ENCODE measurements at places on chromosomes 5 and 9.

- no peak for ATAC-seq
These were observed 59.2 kb downstream of the WNK2 start for GRCh38 chr9:93243112-93243511.

DNA sequence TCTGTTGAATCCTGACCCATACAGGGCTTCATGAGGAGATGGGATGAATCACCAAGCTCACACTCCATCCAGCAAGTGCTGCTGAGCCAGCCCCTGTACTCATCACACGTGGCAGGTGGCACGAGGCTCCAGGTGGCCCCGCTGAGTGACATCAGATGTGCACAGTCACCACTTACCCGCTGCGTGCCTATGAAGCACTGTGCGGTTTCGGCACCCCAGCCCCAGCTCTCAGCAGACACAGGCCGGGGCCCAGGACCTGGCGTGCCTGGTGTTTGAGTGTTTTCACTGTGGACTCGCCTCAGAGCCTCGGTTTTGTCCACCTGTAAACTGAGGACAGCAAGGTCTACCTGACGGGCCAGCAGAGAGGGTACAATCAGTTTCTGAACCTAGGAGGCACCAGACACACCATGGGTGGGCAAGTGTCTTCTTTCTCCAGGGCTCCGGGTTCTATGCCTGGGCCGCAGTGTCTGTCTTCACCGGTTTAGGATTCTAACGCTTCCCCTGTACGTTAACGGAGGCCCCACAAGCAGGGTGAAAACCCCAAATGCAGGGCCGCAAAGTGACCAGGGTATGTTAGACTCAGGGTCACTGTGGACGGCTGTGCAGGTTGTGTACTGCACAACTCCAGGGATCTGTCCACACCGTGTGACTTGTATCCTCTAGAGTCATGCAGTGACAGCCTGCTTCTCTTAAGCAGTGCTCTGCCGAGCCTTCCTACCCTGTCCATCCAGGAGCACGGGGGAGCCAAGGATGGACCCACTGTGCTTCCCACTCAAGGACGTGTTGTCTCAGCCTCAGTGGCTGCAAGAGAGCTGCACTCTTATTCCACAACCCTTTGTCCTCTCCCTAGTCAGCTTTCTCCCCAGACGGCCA is 44.3 kb upstream of the COL5A1 start:
- no peak for ATAC-seq

GRCh38 chr9:12712532-12712931 is 19.3 kb downstream of the TYRP1 start:
- no peak for ATAC-seq

- no peak for ATAC-seq
These were observed 34.8 kb downstream of the NADK2 start for GRCh38 chr5:36206913-36207312.
